ENCODE measurements at places on chromosomes 2 and 18.

GRCh38 chr2:41129988-41130387, 678.1 kb upstream of the SLC8A1 start:
- no peak for DNase-seq

GRCh38 chr2:179107737-179108136, 57.8 kb upstream of the CCDC141 start:
- DNase-seq: no peak

DNA sequence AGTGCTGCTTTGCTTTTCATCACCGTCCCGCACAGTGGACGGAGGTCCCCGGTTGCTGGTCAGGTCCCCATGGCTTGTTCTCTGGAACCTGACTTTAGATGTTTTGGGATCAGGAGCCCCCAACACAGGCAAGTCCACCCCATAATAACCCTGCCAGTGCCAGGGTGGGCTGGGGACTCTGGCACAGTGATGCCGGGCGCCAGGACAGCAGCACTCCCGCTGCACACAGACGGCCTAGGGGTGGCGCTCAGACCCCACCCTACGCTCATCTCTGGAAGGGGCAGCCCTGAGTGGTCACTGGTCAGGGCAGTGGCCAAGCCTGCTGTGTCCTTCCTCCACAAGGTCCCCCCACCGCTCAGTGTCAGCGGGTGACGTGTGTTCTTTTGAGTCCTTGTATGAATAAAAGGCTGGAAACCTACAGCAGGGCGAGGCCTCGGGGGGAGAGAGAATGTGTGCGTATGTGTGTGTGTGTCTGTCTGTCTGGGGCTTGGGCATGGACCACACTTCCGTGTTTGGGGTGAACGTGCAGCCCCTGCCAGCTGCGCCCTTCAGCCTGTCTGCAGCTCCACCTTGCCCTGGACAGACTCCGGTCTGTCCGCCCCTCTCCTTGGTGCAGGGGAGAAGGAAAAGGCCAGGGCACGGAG, 32.3 kb downstream of the GPC1 start:
- DNase-seq: no peak

DNA sequence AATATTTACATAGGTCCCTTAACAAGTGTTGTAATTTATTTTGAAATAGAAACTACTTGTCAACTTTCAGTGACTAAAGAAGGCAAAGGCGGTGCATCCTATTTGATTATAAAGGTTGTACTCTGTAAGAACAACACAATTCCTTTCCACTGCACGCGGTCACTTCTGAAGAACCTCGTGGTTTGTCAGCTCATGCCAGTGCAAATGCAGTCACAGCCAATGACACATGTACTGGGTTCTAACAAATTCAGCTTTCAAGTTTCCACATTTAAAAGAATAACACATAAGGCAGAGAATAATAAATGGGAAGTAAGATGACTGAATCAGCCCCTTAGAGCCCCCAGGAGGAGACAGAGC, 39.7 kb downstream of the CYB5A start:
- DNase-seq: no peak

GRCh38 chr2:177520324-177520723, 127.8 kb downstream of the AGPS start:
- DNase-seq: no peak

DNA sequence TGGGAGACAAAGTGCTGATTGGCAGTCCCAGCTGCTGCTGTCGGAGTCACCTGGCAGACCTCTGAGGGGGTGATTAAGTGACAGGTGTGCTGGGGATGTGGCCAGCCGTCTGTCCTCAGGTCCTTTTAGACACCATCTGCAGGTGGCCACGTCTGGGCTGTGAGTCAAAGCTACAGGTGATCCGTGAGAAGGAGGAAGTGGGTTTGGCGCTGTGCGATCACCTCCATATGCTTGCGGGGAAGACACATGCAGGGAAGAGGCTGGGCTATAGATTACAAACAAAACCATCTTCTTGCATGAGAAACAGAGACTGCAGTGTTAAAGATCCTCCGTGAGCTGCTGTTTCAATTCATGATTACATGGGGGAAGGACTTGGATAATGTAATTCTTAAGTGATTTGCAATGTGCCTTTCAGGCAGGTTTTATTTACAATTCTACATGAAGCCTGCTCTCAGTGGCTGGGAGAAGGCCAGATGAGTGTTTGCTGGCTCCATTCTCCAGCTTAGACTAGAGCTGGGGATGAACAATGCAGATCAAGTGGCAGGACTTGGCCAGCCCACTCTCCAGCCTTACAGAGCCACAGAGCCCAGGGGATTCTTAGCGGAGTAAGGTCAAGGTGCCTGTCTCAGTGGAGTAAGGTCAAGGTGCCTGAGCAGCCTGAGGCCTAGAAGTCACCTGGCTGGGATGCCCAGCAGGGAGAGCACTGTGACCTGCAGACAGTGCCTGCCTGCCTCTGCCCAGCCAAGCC, 87.8 kb downstream of the LYPD1 start:
- no peak for DNase-seq

DNA sequence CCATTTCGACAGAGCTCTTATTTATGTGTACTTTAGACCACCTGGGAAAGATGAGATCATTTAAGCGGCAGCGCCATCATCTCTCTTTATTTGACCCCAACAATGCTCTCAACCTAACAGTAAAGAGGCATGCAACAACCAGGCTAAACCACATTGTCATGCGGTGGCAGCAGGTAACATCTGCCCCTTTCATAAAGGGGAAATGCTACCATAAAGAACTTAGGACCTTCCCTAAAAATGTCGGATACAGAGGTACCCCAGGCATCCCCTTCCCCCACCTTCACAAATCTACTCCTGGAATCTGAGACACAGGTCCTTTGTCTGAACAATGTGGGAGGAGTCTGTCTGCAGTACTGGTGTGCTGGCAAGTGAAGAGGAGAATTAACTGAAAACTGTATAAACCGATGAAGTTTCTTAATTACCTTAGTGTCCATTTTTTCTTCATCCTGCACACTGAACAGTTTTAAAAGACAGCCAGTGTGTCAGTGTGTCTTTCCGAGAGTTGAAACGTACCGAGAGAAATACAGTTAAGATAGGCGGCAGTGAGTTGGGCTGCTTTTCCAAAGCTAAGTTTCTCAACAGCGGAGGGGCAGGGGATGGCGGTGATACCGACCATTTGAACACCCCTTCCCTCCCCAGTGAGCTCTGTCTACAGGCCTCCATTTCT, 1.9 kb downstream of the MEX3C start:
- peak; percentile 9 for DNase-seq

GRCh38 chr2:205783872-205784499, 101.7 kb downstream of the NRP2 start:
- DNase-seq: no peak

GRCh38 chr2:29322011-29322410, 206.8 kb downstream of the CLIP4 start:
- DNase-seq: no peak

DNA sequence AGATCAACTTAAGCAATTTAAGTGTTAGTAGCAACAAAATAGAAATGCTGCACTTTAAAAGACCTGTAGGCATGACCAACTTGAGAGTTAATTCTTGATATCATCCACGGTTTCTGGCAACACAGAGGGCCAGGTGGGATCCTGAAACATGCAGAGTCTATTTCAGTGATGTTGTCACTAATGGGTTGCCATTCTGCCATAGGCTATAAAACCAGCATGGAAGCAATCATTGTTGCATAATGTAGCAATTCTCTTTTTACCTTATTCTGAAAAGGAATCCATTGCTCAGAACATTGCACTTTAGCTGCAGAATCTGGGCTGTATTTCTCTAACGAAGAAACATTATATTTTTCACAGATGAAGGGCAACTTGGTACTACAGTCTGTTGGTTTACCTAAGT, 53.9 kb upstream of the CD302 start:
- DNase-seq: no peak

- DNase-seq: no peak
Measured at GRCh38 chr2:74887445-74887951, 53.6 kb downstream of the HK2 start.

- no peak for DNase-seq
Measured at GRCh38 chr2:54227798-54228197, 28.2 kb downstream of the TSPYL6 start.

DNA sequence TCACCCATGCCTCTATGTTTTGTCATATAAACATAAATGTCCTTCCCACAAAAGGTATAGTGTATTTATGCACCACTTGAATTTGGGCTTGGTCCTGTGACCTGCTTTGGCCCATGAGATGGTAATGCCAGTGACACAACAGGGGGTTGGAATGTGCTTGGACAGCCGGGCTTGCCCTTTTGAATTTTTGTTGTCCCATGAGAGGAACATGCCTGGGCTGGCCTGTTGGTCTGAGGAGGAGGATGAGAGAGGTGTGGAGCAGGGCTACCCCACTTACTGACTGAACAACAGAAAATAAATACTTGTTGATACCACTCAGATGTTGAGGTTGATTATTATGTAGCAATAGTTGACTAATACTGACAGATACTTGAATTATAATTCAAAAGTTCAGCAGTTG, 63.2 kb upstream of the TCF4 start:
- DNase-seq: no peak

DNA sequence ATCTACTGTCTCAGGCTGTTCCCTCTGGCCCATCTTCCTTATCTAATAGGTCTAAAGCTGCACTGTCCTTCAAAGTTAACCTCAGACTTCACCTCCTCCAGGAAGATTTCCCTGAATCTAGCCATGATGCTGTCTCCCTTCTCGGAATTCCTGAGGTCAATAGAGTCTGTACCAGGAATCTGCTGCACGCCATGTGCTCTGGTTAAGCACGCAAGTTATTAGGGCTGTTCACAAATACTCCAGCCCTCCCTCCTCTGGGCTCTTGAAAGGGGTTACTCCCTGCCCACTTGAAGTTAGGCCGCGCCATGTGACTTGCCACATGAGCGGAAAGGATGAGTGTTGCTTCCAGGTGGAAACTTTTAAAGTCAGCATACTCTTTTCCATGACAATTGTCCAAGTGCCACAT, 43.6 kb downstream of the MCFD2 start:
- no peak for DNase-seq

- no peak for DNase-seq
Measured at GRCh38 chr2:20627712-20628380, 23.1 kb downstream of the HS1BP3 start.

DNA sequence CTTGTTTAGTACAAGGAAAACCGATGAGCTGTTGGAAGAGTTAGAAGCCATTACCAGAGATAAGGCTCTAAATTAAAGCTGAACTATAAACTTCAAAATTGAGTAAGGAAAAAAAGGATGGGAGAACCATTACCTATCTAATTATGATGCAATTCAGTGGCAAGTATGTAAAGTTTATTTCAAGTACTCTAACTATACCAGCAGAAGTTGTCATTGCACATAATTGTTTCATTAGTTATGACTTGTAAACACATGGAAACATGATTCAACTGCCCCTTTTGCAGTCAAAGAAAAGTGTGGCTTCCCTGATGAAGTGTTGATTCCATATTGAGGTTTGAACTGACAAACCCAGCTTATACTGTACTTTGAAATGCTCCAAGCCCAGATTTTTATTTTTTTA, 324.1 kb upstream of the KCNJ3 start:
- no peak for DNase-seq

DNA sequence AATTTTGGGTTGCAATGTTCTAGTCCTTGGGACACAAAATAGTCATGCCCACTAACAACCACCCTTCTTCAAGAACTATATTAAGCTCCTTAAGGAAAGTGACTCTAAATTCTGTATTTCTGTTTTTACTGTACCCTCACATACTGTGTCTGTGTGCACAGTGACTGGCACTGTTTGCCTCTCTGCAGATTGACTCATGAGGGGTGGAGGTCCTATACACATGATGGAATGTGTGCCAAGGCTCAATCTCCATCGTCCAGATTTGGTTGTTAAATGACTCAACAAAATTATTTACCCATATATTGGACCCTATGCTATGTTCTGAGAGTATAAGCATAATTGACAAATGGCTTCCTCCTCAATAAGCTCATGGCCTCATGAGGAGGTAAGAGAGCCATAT, 126.6 kb upstream of the CWC22 start:
- DNase-seq: no peak

- no peak for DNase-seq
Measured at GRCh38 chr2:39447266-39448168, 10.4 kb upstream of the MAP4K3 start.

GRCh38 chr18:13447621-13448334, 229.2 kb downstream of the LDLRAD4 start:
- DNase-seq: no peak

GRCh38 chr18:38895560-38895959, 1330.0 kb upstream of the CELF4 start:
- DNase-seq: no peak

DNA sequence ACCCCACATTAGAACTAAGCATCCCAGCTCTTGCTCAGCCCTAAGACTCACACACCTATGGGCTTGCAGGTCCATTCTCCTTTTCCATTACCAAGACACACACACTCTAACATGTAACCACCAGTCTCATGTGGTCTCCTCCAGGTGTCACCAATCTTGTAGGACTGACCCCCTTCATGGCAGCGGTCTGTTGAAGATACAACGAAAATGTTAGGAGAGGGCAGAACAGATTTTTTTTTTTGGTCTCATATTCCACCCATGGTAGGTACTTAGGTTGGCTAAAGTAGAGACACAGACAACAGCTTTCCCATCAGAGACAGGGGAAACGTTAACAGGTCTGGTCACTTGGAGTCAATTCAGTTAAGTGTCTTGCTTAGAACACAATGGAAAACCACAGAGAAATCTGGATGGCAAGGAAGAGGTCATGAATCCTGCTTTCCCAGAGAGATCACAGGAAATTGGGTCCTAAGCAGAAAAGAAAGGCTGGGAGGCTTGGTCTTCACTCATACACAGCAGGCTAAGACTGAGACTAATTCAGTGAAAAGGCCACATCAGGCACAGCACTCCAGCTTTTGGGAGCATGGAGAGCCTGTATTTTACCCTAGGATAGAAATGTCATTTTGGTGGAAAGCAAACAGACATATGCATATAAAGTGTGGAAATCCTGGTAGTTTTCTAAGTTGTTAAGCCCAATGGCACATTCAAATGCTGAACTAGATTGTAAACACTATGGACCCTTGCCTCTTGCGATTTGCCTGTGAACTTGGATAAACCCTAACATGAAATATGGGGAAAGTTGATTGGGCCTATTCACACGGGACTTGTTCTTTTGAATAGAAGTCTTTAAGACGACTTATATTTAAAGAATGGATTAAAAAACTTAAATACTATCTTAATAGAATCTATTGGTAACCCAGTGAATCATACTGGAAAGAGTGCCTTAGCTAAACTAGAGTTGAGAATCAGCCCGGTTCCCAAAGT, 3.8 kb downstream of the FN1 start:
- DNase-seq: no peak

- DNase-seq: peak; percentile 21
Measured at GRCh38 chr2:136582628-136583205, 182.6 kb upstream of the THSD7B start.

GRCh38 chr2:53450923-53451322, 316.7 kb upstream of the CHAC2 start:
- no peak for DNase-seq

All from heart right ventricle (tissue), 16 donors.